Stimulated activated CD4-positive, alpha-beta T cell treated with anti-CD3 and anti-CD28 coated beads, Interleukin-1b, Interleukin-23, amount 100 ng/mL, for 1 hour (primary cell): ENCODE measurements at places on chromosomes 5 and 9.

- peak; percentile 4 for DNase-seq
Measured at GRCh38 chr5:55868846-55869245, 17.7 kb downstream of the IL31RA start.

DNA sequence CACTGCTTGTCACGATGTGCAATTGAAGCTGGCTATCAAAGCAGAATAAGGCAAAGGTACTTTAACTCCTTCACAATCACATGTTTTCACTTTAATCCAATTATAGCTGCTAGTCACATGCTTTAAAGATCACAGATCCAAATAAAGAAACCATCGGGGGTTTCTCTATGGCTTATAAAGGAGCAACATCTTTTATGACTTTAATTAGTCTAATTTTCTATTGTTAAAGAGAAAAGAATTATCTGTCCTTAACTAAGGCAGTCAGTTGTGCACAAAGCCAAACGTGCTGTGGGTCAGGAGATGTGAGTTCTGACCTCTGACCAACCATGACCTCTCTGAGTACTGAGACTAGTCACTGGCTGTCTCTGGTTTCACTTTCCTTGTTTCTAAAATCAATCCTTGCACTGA is 561.1 kb downstream of the RAB3C start:
- no peak for DNase-seq

DNA sequence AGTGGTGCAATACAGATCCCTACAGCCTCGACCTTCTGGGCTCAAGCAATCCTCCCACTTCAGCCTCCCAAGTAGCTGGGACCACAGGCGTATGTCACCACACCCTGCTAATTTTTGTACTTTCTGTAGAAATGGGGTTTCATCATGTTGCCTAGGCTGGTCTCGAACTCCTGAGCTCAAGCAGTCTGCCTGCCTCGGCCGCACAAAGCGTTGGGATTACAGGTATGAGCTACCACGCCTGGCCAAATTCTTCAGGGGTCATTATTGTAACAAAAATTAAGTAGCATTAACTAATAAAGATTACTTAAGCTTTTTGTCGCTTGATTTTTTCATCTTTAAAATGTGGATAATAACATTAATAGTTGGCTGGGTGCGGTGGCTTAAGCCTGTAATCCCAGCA is 195.3 kb upstream of the IER5L start:
- DNase-seq: no peak

DNA sequence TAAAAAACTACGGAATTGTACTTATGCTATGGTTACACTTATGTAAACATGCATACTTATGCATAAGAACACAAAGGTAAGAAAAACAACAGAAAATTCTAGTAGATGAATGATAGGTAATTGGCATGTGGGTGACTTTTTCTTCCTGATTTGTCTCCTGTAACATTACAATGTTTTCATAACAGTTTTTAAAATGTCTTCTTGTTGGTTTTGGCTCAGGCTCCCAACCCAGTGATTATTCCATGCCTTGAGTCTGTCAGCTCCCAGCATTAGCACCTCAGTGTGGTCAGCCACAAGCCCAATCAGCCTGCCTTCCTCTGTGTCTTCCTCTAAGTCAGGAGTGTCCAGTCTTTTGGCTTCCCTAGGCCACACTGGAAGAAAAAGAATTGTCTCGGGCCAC is 7.9 kb upstream of the FOXE1 start:
- DNase-seq: no peak

DNA sequence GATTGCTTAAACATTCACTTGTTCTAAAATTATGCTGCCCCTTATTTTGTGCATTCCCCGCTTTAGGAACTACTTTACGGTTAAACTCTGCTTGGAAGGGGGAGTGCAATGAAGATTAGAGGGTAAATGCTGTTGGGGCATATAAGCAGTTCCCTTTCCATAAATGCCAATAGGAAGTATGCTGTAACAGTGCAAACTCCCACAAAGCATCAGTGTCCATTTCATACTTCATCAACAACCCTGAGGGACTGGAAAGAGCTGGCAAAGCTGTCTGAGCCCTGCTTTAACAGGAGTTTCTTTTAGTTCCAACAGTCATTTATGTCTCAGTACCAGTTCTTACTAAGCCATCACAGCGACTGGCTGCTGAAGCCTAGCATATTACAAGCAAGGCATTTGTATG is 1.8 kb downstream of the ACTL7A start:
- no peak for DNase-seq

- no peak for DNase-seq
Measured at GRCh38 chr9:69357030-69357775, 32.2 kb downstream of the ENTREP1 start.

DNA sequence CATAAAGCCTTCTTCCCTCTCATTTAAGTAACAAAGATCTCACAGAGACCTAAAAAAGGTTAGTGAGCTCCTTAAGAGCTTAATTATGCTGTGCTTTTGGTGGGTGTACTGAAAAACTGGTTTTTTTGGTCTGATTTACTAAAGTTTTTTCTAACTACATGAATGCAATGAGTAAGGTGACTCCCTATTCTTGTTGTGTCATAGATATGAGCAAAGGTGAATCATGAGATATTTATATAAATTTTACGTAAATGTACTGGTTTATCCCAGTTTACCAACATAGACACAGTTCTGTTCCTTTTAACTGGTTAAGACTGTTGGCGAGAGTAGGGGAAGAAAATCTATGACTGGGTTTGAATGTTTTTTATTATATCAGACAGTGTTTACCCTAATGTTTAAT is 250.5 kb downstream of the NR2F1-AS1 start:
- no peak for DNase-seq

DNA sequence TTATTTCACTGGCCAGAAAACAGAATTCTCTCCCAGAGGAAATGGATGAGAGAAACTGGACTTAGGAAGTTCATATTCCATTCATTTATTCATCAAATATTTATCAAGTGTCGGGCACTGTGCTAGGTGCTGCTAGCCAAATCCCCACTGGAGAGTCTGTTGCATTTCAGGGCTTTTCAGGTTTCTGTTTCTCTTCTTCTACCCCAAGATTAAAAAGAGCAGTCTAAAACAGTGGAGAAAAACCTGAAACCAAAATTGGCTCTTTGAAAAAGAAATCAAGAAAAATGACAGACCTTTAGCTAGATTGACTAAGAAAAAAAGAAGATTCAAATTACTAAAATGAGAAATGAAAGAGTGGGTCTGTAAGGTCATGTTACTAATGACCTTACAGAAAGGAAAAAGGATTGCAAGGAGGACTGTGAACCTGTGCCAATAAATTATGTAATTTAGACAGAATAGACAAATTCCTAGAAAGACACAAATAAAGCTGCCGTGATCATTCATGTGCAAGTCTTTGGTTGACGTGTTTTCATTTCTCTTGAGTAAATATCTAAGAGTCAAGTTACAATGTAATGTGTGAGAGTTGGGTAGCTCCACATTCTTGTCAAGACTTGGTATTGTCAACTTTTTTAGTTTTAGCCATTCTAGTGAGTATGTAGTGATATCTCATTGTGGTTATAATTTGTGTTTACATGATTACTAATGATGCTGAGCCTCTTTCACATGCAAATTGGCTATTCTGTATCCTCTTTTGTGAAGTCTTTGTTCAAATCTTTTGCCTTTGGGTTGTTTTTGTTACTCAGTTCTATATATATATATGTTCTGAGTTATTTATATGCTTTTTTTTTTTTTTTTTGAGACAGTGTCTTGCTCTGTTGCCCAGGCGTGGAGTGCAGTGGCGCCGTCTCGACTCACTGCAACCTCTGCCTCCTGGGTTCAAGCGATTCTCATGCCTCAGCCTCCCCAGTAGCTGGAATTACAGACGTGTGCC is 23.7 kb downstream of the SNX30 start:
- DNase-seq: no peak

- DNase-seq: no peak
Measured at GRCh38 chr9:87786876-87787275, 61.0 kb downstream of the CTSL start.
